LNCaP clone FGC (cell line): ENCODE measurements at places on chromosomes 13 and 19.
A peak's percentile ranks its signal among the peaks of the same experiment; 100 is the strongest.

- no peak for DNase-seq
These were observed 5.5 kb upstream of the LILRA6 start for GRCh38 chr19:54248016-54248601.

GRCh38 chr19:28372576-28373247 is 840.2 kb downstream of the UQCRFS1 start:
- DNase-seq = no peak

- no peak for DNase-seq
These were observed 31.2 kb upstream of the SLC10A2 start for GRCh38 chr13:103097366-103097928.

- no peak for DNase-seq
These were observed 47.6 kb upstream of the SLC15A1 start for GRCh38 chr13:98800078-98800477.

GRCh38 chr13:67806796-67807195 is 576.7 kb upstream of the PCDH9 start:
- DNase-seq = peak; percentile 6

GRCh38 chr19:40603071-40603388 is 1.9 kb downstream of the LTBP4 start:
- no peak for DNase-seq
